Renal cortical epithelial cell (primary cell): ENCODE measurements at places on chromosomes 1 and 21. TPM values are rescaled to one million over a fixed set of nuclear protein-coding genes. Genes with fewer than 3 reads are reported as not detected.

The TMOD4 gene
- total RNA-seq: not detected in 2 replicates

The S100A10 gene
- 221 and 239 TPM in 2 replicates for total RNA-seq

The ILDR2 gene
- total RNA-seq: 4.7 and 17.5 TPM in 2 replicates

The MCOLN2 gene
- 0.89 and 1.9 TPM in 2 replicates for total RNA-seq

The NVL gene
- 32.1 and 33.3 TPM in 2 replicates for total RNA-seq

The CHRNB2 gene
- 0.17 and 0.55 TPM in 2 replicates for total RNA-seq

The TFAP2E gene
- 0.35 and 1.4 TPM in 2 replicates for total RNA-seq
